Cerebellum (tissue), 4 donors: ENCODE measurements at places on chromosomes 4 and X. TPM values are rescaled to one million over a fixed set of nuclear protein-coding genes. Genes with fewer than 3 reads are reported as not detected.

SPATA18 gene
- 2.1 TPM for total RNA-seq

FAM241A gene
- 1.9 TPM for total RNA-seq

SH3TC1 gene
- total RNA-seq, result 5.6 TPM

TRPC5OS gene
- not detected for total RNA-seq

TMPRSS11F gene
- total RNA-seq, result not detected

ABCB7 gene
- total RNA-seq, result 24.2 TPM

BEX5 gene
- total RNA-seq, result 17.6 TPM

SEPSECS gene
- total RNA-seq, result 12.4 TPM

DNA sequence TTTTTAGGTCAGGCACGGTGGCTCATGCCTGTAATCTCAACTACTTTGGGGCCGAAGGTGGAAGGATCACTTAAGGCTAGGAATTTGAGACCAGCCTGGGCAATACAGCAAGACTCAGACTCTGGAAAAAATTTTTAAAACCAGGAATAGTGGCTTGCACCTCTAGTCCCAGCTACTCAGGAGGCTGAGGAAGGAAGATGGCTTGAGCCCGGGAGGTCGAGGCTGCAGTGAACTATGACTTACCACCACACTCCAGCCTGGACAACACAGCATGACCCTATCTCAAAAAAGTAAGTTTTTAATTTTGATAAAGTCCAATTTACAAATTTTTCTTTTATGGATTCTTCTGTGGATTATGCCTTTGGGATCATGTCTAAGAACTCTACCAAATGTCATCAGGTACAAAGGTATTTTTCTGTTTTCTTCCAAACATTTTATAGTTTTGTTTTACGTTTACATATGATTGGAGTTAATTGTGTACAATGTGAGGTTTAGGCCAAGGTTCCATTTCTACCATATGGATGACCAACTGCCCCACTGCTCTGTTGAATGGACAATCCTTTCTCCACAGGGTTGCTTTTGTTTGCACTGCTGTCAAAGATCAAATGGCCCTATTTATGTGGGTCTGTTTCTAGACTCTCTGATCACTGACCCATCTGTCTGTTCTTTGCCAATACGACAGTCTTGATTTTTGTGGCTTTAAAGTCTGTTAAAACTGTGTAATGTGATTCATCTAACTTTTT, 48.2 kb downstream of the CPLX1 start:
- no peak for DNase-seq

- DNase-seq, result no peak
Observed at GRCh38 chr4:98603683-98604521, 54.5 kb downstream of the TSPAN5 start.

GRCh38 chrX:66015900-66016689, 23.8 kb downstream of the VSIG4 start:
- no peak for DNase-seq

DNA sequence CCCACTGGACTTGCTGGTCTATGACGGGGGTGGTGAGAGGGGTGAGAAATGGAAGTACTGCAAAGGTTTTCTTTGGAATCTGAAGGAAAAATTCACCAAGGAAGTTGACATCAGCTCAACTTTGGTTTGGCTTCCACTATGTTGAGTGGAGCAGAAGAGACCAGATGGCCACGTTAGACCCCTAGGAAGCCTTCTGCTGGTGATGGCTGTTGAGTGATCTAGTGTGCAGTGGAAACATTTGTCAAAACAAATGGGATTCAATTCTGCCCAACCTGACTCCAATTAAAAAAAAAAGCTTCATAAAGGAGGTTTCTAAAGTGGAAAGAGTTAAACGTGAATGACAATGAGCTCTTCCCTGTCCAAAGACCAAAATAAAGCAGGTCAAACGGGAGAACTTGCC, 25.7 kb downstream of the SEL1L3 start:
- peak; percentile 63 for DNase-seq

- no peak for DNase-seq
Observed at GRCh38 chr4:78565971-78566372, 14.4 kb downstream of the ANXA3 start.

DNA sequence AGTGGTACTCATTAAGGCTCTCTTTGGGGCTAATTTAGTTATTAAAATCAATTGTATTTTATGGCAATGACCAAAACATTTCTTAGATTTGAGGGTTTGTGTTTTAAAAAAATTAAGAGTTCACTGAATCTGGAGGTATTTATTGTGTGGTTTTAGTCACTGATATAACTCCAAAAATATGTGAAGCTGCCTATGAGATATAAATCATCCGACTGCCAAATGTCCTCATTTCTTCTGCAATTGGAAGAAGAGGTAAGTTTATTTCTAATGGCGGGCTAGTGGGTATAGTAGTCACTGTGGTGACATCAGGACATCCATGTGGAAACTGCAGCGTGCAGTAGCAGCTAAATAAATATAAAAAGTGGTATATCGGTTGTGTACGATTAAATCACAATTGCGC, 205.5 kb downstream of the MID1 start:
- no peak for DNase-seq

GRCh38 chrX:68147848-68148247, 285.4 kb downstream of the OPHN1 start:
- DNase-seq, result no peak

DNA sequence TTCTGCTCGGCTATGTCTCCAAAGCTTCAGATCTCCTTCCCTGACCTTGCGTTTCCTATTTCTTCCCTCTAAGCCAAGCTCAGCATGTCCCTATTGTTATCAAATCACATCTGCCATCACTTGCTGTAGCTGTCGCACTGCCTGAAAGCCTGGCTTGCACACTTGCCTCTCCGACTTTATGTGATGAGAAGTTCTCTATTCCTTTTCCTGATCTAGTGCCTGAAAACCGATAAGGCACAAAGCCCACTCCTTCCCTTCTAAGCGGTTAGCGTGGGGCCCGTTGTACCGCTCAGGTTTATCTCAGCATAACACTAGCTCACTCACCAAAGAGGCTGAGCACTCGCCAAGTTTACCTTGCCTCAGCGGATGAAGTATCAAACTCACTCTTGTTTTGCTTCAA, 816 bp downstream of the NMU start:
- DNase-seq, result no peak
